ENCODE measurements at places on chromosomes 7 and 10. TPM values are rescaled to one million over a fixed set of nuclear protein-coding genes. Genes with fewer than 3 reads are reported as not detected.

- no peak for DNase-seq
These were observed 30.4 kb downstream of the TMEM270 start for GRCh38 chr7:73891178-73891885.

- DNase-seq: no peak
These were observed 6.2 kb downstream of the ZNF775 start for GRCh38 chr7:150385302-150385723.

- DNase-seq: no peak
These were observed 191.9 kb downstream of the RPS24 start for GRCh38 chr10:78225594-78225993.

DNA sequence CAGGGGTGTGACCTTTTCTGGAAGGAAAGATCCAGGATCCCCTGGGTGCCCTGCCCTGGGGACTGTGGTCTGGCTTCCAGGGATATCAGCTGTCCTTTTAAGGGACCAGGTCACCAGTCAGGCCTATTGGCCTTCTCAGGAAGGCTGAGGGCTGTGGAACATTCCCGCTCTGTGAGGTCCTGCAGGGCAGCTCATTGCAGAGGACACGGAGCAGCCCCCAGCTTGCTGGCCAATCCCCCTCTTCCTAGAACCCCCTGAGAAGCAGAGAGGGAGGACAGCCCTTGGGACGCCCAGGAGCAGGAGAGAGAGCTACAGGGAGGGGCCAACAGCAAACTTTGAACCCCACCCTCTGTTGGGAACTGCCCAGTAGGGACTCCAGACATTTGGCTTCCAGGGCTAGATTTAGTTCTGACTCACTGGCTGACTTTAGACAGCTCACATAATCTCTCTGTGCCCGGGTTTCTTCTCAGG, 67.9 kb upstream of the COL13A1 start:
- DNase-seq: no peak

GRCh38 chr10:92753865-92754264, 64.1 kb downstream of the HHEX start:
- no peak for DNase-seq

- DNase-seq: peak; percentile 53
These were observed 599.3 kb upstream of the CELF2 start for GRCh38 chr10:10418387-10418786.

DNA sequence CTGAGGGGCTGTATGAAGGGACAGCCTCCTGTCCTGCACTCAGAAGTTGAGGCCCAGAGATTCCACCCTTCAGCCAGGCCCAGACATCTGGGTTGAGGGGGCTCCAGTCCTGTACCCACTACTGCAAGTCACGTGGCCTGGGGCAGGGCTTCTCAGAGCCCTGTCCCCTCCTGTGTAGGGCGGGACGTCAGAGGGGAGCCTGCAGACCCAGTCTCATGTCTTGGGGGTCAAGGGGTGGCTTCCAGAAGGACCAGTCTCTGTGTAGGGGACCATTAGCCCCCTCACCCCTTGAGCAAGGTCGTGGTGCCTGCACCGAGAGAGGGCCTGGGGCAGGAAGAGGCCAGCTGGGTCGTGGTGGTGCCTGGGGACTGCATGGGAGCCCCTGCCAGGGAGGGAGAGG, 593 bp upstream of the PILRA start:
- DNase-seq: no peak

DNA sequence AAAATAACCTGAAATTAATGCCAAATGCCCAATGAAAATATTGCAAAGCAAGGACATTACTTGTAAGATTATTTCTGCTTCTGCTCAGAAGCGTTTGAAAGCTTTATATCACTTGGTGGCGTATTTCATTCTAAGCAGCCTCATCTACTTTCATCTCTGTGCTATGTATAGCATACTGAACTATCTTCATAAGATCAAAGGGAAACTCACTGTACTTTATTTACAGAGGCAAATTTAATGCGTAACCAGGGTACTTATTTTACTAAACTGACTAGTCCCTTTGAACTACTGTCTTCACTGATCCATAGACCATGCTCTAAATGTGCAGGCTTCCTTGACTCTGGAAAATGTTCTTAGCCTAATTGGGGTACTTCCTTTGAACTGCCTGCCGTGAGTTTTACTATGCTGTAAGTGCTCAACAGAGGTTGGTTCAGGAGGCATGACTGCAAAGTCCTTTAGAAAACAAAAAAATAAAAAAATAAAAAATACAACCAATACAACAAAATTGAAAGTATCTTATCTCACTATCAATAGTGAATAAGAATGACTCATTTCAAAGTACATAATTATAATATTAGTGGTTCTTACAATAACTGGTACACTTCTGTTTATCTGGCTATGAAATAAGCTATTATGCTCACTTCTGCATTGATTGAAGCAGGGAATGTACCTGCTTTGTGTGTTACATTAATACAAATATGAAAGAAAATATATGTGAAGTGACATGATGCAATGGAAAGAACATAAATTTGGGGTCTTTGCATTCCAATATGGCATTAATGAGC, 41.0 kb upstream of the TSPAN12 start:
- DNase-seq: no peak

- DNase-seq: no peak
These were observed 187.5 kb downstream of the KIAA1217 start for GRCh38 chr10:24396396-24396795.

GRCh38 chr10:131645756-131646155, 255.1 kb upstream of the PPP2R2D start:
- DNase-seq: no peak

GRCh38 chr7:52959336-52959735, 76.1 kb upstream of the POM121L12 start:
- DNase-seq: no peak

DNA sequence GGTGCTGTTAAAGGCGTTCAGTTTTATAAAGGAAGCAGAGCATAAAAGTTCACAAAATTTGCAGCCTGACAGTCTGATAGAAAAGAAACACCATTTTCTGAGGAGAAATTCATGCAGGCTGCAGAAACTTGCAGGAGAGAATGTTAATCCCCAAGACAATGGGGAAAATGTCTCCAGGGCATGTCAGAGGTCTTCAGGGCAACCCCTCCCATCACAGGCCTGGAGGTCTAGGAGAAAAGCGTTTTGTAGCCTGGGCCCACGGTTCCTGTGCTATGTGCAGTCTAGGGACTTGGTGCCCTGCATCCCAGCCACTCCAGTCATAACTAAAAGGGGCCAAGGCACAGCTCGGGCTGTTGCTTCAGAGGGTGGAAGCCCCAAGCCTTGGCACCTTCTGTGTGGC, 68.4 kb upstream of the GJD4 start:
- no peak for DNase-seq

GRCh38 chr7:78427209-78427608, 628.6 kb downstream of the PHTF2 start:
- DNase-seq: no peak

GRCh38 chr7:27751888-27752660, 12.1 kb downstream of the TAX1BP1 start:
- no peak for DNase-seq

Gene NSUN6
- 21.7 TPM for total RNA-seq

Gene GNG11
- not detected for total RNA-seq

Gene RAB19
- 7.2 TPM for total RNA-seq
